Chondrocyte (in vitro differentiated cells): ENCODE measurements at places on chromosomes 3 and 15.

- DNase-seq: no peak
Measured at GRCh38 chr3:116306720-116307119, 138.6 kb downstream of the LSAMP start.

DNA sequence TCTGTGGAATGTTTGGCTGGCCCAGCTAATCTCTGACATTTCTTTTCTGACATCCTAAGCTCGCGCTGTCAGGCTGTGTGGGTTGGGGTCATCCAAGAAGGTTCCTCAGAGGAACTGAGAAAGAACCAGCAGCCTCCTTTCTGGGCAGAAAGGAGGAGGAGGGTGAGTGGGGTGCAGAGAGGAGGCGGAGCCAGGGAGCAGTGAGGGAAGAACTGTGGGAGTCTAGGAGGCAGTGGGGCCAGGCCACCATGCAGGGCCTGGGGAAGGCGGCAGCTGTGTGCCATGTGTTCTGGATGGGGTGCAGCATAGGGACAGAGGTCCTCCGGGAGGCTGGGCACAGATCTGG, 5.3 kb downstream of the SEMA7A start:
- DNase-seq: no peak

GRCh38 chr15:85690561-85691231, 104.0 kb downstream of the KLHL25 start:
- DNase-seq: no peak

- no peak for DNase-seq
Measured at GRCh38 chr3:58307639-58308215, 1.4 kb downstream of the HTD2 start.
